ENCODE measurements at places on chromosomes 3 and 15.

DNA sequence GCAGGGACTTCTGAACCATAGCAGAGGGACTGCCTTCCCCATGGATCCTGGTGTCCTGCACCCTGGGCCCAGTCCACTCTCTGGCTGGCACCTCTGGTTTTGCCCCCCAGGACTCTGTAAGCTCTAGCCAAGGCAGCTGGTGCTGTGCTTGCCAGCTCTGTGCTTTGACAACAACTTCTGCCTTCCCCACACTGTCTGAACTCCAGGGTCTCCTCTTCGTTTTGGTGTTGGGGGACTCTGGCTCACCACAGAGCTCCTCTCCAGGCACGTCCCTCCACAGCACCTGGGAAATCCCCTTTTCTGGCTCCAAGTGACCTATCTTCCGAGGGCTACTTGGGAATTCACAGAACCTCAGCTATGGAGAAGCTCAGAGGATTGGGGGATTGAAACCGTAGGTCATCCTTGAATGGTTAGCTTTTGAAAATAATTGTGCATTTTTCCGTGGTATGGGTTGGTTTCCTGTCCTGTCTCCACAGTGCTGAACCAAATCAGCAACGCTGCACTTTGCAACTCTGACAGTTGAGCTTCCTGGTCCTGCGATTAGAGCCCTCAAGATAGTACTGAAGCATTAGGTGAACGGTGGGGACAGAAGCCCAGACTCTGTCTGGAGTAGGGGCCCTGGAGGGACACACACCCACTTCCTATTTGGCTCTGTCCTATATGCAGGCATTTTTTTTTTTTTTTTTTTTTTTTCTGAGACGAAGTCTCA is 152.4 kb downstream of the APBA2 start:
- no peak for DNase-seq

DNA sequence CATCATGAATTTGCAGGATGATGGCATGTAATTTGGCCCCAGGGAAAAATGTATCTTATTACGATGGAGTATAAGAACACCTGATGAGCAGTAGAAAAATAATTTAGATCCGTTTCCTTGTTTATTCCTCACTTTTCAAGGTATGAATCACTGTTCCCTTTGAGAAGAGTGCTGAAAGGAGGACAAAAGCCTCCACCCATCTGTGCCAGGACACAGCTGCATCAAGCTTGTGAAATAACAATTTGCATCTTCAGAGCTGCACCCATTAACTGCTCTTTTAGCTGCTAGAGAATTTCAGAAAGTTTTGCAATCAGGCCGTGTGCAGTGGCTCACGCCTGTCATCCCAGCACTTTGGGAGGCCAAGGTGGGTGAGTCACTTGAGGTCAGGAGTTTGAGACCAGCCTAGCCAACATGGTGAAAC is 9.6 kb downstream of the CLDND1 start:
- DNase-seq, result no peak

DNA sequence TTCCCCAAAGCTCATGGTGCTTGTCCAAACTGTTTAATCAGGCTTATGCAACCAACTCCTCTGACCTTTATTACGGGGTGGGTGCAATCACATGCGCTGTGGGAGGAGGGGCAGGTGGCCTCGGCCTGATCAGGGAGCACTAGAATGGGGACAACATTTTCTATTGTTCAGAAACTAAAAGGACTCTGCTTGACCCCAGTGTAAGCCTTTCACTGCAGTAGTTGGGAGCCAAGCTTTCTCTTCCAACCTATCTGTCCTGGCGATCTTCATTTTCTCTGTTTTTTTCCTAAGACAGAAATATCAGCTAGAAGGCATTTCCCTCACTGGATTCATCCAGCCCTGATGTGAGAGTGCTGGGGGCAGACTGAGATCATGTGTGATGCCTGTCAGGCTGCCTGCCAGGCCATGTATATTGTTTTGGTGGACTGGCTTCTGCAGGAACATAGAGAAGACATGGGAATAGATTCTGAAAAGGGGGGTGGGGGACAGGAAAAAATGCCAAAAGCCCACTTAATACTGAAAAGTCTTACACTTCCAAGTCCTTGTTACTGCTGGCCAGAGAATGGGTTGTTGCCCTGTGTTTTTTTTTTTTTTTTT is 627.0 kb upstream of the TBL1XR1 start:
- DNase-seq, result no peak

DNA sequence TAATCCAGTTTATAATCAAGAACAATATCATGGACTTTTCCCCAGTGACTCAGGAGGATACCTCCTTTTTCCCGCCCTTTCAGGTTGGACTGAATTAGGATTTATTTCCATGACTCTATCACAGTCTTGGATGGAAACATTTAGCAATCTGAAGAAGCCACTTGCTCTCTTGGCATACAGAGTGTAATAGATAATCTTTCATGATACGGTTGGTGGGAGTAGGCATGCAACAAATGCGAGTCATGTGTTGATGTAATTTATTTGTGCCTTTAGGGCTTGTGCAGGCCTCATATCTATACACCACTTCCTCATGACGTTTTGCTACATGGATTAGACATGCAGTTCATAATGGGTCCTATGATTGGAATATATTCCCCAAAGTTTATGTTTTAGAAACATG is 54.2 kb upstream of the MCTP2 start:
- no peak for DNase-seq

GRCh38 chr15:45668386-45668785 is 33.6 kb downstream of the SQOR start:
- DNase-seq, result no peak

- no peak for DNase-seq
Measured at GRCh38 chr3:12613250-12613649, 50.7 kb downstream of the RAF1 start.

DNA sequence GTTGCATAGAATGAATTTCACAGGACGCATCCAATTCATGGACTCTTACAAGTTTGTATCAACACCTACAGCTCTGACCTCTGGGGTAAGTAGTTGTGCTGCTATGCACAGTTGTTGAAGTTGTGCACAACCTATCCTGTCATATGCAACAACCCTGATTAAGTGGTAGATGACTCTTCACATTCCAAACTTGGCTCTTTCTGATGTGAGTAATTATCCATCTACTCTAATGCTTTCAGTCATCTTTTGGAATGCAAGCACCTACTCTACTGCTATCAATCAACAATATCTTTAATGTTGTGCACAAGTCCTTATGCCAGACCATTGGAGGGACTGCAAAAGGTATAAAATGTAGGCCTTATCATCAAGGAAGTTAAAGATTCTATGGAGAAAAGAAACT is 921.4 kb downstream of the MCTP2 start:
- DNase-seq, result no peak

DNA sequence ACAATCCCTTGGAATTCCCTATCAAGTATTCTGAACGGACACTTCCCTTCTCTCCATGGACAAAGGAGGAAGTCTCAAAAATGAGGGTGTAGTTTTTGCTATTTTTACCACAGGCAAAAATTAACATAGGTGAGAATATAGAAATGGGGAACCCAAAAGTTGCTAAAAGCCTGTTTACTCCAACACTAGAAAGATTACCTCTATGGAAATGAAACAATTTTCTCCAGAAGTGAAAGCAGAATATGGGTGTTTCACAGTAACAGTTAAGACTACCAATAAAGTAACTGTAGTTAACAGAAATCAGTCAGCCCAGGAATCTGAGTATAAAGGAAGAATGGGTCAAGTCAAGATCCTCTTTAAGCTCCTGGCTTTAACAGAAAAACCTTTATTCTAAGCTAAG is 9.3 kb downstream of the TRA2B start:
- DNase-seq, result no peak

- peak; percentile 84 for DNase-seq
Measured at GRCh38 chr15:44147636-44148035, 47.4 kb downstream of the FRMD5 start.

DNA sequence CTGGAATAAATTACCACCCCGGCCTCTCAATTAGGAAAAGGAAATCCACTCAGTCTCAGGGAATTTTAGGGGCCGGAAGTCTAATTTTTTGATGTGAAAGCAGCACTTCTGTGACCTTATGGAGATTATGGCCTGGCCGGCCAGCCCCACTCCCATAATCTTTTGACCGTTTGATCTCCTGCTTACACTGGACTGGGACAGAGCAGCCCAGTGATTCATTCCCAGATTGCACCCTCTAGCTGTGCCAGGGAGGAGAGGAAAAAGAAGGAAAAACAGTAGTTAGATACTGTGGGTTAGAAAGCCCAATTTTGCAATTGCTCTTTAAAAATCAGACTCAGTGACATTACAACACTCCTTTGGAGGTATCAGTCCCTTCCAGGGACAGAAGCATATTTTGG is 32.4 kb downstream of the GJD2 start:
- no peak for DNase-seq

- no peak for DNase-seq
Measured at GRCh38 chr15:66049353-66049752, 180.1 kb downstream of the RAB11A start.

All from SJCRH30 (cell line).